ENCODE measurements at places on chromosomes 12 and 14. TPM values are rescaled to one million over a fixed set of nuclear protein-coding genes. Genes with fewer than 3 reads are reported as not detected.

The INTS13 gene
- total RNA-seq = 13.8 TPM

The TMTC2 gene
- 41.3 TPM for total RNA-seq

The ESR2 gene
- 0.26 TPM for total RNA-seq

The KLRB1 gene
- total RNA-seq = 6.4 TPM

The PARP2 gene
- total RNA-seq = 15.5 TPM

The KLRK1 gene
- total RNA-seq = 5.0 TPM

- no peak for DNase-seq
Observed at GRCh38 chr14:52538623-52539022, 13.7 kb downstream of the TXNDC16 start.

GRCh38 chr12:63848450-63848849 is 4.0 kb downstream of the SRGAP1 start:
- no peak for DNase-seq

GRCh38 chr14:24335461-24336171 is 745 bp upstream of the ADCY4 start:
- DNase-seq = no peak

DNA sequence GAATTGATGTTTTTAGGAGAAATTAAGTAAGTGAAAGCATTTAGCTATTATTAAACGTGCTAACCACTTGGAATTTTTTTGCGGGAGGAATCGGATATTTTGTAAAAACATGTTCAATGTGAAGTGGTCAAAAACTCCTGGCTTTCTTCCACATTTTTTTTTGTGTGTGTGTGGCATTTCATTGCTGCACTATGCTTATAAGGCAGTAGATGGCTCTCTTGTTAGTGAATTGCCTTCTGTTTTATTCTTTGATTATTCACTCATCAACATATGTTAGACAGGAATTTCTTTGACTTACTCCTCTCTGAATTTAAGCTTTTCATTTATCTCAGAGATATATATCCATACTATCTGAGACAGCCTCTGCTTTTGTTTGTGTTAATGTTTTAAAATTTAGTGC is 71.3 kb downstream of the DERA start:
- DNase-seq = no peak

DNA sequence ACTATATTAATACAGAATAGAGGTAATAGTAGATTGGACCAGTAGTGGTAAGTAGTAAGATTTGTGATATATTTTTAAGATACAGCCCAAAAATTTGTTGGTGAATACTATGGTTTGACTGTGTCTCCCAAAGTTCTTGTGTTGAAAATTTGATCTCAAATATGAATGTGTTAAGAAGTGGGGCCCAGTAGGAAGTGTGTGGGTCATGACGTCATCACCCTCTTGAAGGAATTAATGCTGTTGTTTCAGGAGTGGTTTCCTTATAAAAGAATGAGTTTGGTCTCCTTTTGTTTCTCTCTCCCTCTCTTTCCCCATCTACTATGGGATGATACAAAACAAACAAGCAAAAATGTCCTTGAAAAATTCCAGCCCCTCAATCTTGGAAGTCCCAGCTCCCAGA is 16.3 kb downstream of the LUM start:
- no peak for DNase-seq

DNA sequence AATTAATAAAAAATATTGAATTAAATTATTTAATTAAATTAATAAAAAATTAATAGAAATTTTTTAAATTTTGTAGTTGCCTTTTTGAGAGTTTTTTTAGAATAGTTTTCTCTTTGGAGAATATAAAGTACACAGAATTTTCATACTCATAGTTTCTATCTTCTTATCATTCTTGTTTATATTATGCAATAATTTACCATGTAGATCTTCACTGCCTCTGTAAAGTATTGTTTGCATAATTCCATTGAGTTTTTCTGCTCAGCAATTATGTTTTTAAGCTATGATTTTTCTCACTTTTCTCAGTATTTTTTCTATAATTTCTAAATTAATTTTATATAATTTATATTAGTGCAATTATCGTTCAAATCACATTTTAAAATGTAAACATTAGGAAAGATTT is 50.6 kb upstream of the OXA1L start:
- no peak for DNase-seq

- DNase-seq = no peak
Observed at GRCh38 chr12:54427106-54427505, 8.0 kb upstream of the ITGA5 start.

DNA sequence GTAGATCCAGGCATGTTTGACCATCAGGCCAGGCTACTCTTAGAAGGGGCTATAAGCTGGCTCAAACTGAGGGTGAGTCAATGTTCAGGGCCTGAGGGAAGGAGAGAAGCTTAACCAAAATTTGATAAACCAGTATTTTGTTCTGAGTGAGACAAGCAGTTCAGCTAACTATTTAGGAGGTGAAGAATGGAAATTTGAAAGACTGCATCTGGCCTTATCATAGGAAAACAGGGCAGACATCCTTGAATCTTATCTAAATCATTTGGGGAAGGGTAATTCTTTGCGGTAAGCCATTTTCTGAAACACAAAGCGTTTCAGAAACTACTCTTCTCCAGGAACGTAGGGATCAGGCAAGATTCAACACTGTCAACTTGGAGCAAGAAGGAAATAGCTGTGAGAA is 447.2 kb downstream of the SOX5 start:
- no peak for DNase-seq

DNA sequence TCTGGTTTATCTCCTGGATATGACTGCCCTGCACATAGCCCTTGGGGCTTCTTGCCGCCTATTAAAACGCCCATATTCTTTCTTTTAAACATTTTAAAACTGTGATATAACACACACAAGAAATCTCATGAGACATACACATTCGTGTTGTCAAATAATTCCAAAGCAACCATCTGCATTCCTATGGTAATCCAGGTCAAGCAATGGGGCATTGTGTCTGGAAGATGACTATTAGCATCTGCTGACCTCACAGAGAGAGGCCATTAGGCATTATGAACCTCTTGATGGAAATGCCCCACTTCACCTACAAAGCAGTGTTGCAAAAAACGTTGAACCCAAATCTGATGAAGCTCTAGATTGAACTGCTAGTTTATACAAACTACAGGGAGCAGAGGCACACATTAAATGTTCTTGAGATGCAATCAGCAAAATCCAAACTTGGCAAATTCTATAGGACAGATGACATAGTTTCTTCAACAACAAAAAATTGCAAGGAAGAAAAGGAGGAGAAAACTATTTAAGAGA is 513.8 kb upstream of the CCDC196 start:
- DNase-seq = no peak

- no peak for DNase-seq
Observed at GRCh38 chr14:83779266-83779665, 1750.7 kb upstream of the FLRT2 start.

GRCh38 chr12:6123258-6123657 is 1.2 kb downstream of the VWF start:
- no peak for DNase-seq

DNA sequence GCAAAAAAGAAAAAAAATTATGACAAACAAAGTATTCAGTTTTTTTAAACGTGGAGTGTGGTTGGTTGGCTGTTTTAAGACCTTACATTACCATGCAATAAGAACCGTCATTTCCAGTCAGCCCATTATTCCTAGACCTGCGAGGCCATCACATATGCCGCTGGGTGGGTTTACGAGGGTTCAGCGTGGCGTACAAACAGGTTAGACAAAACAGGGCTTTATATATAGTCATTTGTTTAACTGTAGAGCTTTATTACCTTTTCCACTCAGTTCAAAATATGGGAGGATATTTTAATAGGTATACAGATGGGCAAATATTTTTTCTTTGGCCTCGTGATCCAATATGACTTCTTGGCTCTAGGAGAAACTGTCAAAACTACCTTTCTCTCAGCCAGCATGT is 67.2 kb downstream of the KSR2 start:
- DNase-seq = no peak

- no peak for DNase-seq
Observed at GRCh38 chr14:95255013-95255412, 64.7 kb downstream of the CLMN start.
